ENCODE measurements at places on chromosomes 7 and 10.

- no peak for DNase-seq
These were observed 385.8 kb upstream of the SMIM30 start for GRCh38 chr7:113504142-113504541.

DNA sequence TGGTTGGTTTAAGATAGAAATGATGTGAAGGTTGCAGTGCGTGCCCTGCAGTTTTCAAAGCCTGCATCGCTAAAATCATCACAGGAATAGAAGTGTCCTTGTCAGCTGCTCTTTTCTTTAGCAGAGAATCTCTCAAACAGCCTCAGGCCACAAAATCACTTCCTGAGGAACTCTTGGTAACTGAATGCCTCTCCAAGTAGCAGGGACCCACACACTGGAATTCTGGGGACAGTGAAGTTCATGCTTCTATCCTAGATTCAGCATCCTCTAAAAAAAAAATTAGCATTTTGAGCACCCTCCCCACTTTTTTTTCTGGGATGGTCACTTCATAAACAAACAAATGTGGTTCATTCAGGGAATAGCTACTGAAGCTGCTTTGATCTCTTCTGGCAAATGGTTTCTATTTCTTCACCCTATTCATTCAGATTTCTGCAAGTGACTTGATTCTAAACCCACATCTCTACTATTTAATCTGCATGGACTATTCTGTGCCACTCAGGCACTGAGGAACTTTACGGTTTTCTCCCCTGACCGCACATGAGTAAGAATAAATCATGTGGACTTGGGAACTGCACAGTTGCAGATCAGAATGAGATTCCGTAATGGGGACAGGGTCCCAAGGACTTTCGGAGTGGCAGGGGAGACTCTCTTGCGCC lies 306.9 kb downstream of the FRMD4A start:
- no peak for DNase-seq

DNA sequence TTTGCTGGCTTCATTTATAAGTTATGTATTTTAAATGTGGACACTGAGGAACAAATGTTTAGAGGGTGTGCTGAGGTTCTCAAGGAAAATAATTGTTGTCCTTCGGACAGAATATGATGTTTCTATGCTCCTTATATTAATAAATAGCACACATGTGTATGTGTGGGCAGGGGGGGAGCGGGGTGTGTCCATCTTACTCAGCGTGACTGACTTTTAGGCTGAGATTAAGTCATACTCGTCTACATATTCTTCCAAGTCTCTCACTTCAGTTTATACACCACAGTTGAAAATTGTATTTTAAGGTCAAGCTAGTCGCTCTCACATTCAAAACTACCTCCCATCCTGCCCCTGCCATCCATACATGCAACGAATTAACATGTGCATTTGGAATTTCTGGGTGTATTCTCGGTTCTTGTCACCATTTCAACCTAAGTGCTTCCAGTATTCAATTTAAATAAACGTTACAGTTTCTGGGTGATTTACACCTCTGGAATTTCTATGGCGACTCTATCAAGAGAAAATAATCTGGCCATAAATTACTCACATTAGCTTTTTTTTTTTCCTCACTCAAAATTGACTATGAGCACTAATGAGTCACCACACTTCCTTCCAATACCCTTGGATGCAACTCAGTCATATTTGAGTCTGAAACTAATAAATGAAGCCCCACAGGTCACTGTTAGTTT lies 3.3 kb downstream of the PCDH15 start:
- DNase-seq = no peak

GRCh38 chr7:39608278-39608677 lies 15.1 kb upstream of the RALA start:
- no peak for DNase-seq

- no peak for DNase-seq
These were observed 4.3 kb downstream of the RAMP3 start for GRCh38 chr7:45161842-45162241.

GRCh38 chr7:147911201-147911601 lies 679.4 kb upstream of the C7orf33 start:
- DNase-seq = no peak

DNA sequence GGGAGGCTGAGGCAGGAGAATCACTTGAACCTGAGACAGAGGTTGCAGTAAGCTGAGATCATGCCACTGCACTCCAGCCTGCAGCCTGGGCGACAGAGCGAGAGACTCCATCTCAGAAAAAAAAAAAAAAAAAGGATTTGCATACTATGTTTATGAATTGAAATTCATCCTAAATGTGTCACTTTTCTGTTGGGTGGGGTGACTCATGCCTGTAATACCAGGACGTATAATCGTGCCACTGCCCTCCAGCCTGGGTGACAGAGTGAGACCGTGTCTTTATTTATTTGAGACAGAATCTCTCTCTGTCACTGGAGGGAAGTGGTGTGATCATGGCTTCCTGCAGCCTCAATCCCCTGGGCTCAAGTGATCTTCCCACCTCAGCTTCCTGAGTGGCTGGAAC lies 5.8 kb downstream of the ZNF212 start:
- DNase-seq = peak; percentile 21

DNA sequence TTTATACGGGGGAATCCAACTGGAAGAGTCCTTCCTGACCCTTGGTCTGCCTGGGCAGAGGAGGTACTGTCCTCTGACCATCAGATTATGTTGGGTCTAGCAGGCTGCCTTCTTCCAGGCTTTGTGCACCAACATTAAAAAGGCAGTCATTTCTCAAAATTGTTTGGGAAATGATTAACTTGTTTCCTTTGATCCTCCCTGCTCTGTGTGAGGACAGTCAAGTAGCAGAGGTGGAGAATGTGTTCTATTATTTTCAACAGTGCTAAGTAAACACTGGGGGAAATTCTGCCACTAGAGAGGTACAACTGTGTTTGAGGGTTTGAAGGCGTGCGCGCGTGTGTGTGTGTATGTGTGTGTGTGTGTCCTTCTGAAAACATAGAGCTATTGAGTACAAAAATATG lies 20.6 kb downstream of the ACSL5 start:
- no peak for DNase-seq

GRCh38 chr10:9885761-9886160 lies 1131.9 kb upstream of the CELF2 start:
- no peak for DNase-seq

- DNase-seq = no peak
These were observed 67.8 kb upstream of the CYTH3 start for GRCh38 chr7:6340241-6340640.

DNA sequence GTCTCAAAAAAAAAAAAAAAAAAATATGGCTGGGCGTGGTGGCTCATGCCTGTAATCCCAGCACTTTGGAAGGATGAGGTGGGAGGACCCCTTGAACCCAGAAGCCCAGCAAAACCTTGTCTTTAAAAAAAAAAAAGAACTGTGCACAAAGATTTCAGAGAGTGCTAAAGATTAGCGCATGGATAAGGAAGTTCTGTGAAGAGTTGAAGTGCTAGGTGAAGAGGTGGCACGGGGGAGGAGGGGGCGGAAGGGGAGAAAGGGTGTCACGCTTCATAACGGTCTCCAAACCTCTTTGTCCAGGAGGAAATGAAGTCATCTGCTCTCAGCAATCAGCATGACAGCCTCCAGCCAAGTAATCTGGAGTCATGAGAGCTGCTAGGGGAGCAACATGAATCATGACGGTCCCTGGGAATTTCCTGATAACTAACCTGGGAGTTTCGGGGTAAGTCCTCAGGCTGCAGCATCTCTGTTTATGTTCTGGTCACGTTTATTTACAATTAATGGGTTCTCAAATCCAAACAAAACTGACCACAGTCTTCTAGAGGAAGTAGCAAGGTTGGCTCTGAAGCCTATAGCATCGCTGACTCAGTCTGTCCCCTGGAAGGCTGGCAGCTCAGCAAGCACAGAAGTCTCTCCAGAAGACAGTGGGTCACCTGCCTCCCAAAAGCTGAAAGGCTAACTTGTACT lies 1.9 kb upstream of the PLAU start:
- DNase-seq = peak; percentile 41

GRCh38 chr10:51896849-51897248 lies 197.5 kb upstream of the CSTF2T start:
- DNase-seq = no peak

DNA sequence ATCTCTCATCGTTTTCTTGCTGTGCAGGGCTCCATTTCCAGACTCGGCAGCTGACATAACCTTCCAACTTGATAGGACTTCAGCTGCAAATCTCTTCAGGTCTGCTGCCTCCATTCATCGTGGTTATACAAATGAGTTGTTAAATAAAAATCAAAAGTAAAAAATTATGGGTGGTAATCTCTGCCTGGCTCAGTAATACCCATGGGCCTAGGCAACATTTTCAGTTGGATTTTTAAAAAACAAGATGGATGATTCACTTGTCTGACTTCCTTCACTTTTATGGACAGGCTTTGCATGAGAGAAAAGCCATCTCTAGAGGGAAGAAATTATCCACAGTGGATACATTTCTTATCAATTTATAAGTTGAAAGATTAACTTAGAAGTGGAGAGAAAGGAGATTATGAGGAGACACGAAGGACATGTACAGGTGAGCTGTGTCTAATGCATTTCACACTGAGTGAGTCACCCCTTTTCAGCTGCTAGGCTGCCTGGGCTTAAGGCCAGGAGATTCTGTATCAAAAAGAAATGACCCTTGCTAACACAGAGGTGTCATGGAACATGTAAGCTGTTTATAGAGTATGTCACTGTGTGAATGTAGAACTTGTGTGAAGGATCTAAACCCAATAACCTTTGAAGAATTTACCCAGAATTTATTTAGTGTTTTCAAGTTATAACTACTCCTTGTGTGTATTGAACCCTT lies 495.1 kb downstream of the AUTS2 start:
- no peak for DNase-seq

- DNase-seq = no peak
These were observed 83.6 kb downstream of the MYOF start for GRCh38 chr10:93398528-93398927.

DNA sequence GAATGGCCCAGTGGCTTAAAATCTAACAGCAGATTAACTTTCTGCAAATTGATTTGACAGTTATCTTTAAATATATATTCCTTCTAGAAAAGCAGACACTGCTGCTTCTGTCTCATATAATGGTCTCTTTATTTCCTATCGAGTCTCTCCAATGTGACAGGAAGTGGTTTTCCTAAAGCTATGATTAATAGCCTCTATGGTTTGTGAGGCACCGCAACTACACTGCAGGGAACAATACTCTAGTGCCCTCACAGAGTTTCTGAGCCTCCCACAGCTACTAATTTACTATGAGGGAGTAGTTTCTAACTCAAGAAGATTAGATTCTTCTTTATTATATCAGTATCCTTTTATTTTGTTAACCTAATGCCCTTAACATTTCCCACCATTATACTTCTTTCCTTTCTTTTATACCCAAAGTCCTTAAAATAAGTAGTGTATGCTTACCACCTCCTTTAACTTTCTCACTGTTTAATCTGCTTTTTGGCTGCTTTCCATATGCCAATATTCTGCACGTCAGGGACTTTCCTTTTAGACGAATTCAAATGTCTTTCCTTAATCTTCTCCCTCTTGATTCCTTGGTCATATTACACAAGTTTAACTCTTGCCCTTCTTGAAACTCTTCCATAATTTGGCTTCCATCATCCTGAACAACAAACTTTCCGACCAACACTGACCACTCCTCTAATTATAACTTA lies 23.8 kb upstream of the AHR start:
- DNase-seq = no peak

- DNase-seq = no peak
These were observed 76.0 kb upstream of the AGBL3 start for GRCh38 chr7:134910214-134910890.

- DNase-seq = no peak
These were observed 104.6 kb downstream of the FOXP2 start for GRCh38 chr7:114519240-114519639.

GRCh38 chr7:71482284-71482683 lies 350.3 kb downstream of the GALNT17 start:
- DNase-seq = no peak

DNA sequence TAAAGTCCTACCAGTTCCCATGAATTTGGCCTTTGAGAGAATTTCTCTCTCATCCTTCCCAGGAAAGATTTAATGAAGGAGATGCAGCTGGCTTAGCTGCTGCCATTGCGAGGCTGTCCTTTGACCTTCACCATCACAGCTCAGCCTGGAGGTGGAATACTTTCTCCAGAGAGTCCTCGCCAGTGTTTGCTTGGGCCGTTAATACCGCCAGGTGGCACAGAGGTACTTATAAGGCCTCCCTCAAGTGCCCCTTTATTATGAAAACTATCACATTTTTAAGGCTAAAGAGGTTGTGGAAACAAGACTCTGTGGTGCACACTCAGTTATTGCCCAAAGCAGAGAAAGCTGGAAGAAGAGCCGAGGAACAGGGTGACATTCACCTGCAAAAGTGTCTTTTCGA lies 330.6 kb downstream of the CCSER2 start:
- no peak for DNase-seq

DNA sequence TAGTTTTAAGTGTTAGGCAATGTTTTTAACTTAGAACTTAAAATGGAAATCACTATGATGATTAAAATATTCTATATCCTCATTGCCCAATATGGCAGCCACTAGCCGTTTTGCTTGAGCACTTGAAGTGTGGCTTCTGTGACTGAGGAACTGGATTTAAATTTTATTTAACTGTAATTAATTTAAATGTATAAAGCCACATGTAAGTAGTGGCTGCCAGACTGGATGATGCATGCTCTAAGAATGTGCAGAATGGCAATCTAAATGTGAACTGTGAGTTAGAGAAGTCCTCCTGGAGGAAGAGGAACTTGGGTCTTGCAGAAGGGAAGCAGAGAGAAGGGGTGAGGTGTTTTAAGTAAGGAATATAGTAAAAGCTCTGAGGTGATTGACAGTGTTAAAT lies 451.4 kb downstream of the SUGCT start:
- DNase-seq = peak; percentile 39

GRCh38 chr10:4839353-4839752 lies 13.3 kb downstream of the AKR1E2 start:
- DNase-seq = no peak

- DNase-seq = no peak
These were observed 75.9 kb upstream of the GHITM start for GRCh38 chr10:84063440-84063839.

DNA sequence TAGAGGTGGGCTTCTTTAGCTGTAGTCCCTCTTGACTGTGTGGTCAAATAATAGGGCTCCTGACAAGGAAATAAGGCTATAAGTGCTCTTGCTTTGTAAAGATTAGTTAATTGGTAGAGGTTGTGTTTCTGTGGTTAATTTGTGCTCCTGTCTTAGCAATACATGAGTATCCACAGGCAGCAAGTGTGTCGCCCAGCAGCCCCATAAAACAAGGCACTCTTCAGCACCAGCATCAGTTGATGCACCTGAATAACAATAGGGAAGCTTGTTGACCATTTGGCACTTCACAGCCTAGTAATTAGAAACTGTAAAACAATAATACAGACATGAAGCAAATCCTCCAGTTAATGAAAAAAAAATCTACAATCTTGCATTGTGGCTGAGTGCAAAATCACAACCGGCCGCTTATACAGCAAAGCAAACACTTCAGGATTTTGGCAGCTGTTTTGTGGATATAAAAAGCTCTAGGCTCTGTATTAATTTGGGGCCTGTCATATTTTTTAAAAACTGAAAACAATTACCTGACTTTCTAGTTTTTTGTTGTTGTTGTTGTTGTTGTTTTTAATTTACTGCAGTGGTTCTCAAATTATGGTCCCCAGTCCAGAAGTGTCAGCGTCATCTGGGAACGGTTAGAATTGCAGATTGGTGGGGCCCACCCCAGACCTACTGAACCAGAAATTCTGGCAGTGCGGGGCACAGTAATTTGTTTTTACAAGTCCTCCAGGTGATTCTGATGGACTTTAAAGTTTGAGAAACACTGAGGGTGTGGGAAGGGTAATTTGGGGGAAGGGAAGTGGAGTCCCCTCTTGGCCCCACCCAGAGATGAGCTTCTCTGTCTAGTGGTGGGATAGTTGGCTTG lies 56.8 kb downstream of the AUTS2 start:
- DNase-seq = no peak

GRCh38 chr10:46330894-46331293 lies 44.1 kb downstream of the ANTXRL start:
- DNase-seq = no peak

All from bone marrow (tissue), 2 donors.